Ovary (tissue), 10 donors: ENCODE measurements at places on chromosomes 5 and 9.

GRCh38 chr5:67652201-67652600 is 455.6 kb upstream of the CD180 start:
- DNase-seq: no peak

GRCh38 chr9:98175028-98175569 is 17.3 kb downstream of the CORO2A start:
- DNase-seq: no peak

DNA sequence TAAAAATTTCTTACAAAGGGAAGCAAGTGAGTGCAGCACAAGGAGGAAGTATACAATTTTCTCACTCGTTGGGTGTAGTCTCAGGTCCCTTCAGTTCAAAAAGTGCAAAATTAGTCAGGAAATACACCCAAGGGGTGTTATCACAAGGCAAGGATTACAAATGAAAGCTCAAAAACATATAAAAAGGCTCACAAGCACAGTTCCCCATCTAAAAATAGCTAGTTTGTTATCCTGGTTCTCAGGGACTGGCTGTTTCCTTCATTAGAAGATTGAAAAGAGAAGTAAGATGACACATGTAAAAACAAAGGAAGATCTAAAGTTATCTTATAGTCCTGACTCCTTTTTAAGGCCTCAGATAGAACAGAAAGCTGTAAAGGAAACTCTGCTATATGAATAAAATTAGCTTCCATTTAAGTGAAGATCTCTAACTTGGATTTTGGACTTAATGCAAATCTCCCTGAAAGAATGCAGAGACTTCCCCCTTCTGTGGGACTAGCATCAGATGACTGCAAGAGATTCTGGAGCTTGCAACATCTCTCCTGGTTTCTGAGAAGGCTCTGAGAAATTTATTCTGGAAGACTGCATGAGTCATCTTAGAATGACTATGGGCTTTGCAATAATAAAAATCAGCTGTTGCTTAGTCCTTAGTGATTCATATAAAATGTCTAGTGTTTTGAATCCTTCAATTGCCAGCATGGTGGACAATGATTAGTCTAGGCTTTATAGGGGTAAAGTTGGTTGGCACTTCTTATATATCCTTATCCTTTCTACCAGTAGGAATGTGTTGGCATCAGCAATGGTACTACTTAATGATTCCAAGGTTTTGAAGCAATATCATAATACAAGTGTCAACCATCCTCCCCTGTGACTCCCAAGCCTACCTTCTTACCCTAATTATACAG is 25.4 kb downstream of the DAB2 start:
- no peak for DNase-seq

GRCh38 chr5:87303324-87303723 is 35.6 kb downstream of the RASA1 start:
- no peak for DNase-seq

DNA sequence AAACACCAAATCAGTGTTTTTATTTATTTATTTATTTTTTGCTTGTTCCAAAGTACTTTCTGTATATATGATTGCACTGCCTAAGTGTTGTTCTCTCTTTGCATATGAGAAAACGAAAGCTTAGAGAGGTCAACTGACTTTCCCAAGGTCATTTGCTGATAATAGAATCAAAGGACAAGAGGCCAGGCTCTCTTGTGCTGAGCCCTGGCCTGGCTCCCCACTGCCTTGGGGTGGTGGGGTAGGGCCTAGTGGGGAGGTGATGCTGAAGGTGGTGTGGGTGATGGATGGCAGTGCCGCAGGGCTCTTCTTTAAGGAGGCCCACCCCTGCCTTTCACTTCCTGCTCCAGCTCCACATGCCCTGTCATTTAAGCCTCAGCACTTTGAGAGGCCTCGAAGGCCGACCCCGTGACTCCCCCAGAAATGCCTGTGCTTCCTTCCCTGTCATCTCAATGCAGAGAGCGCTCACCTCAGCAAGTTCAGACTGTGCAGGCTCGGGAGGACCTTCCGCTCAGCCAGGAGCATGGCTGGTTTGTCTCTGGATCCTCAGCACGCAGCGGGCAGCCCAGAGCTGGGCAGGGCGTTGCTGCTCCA is 59.5 kb downstream of the SMIM23 start:
- DNase-seq: no peak

GRCh38 chr5:176810081-176810597 is at the start of gene UNC5A:
TSS of gene UNC5A (plus strand) at chr5:176810559. CDS start at chr5:176810751, 192 bp downstream.
- DNase-seq: no peak

GRCh38 chr5:82308416-82308815 is 30.3 kb upstream of the RPS23 start:
- no peak for DNase-seq

DNA sequence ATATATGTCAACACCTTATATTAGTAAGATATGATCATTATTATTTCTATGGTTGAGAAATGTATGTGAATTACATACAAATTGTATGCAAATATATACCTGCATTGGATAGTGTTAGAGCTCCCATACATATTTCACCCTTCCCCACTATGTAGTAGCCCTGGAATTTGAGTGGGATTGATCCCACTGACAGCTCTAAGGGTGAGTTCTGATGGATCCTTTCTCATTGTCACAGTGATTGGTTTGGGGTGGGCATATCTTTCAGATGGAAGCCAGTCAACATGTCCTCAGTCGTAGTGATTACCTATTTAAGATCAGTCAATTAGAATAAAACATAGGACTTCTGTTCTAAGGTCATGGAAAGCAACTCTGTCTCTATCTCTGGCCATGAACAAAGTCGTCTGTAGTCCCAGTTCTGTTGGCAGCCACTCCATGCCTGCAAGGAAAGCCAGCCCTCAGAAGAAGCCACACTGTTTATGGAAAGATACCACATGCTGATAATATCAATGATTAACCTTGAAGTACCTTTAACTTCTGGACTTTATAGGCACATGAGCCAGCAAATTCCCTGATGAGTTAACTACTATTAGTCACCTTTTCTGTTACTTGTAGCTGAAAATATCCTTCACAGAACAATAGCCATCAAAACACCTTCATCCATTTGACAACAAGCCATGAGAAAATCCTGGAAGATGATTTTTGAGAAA is 5.1 kb upstream of the CCDC192 start:
- DNase-seq: no peak
